ENCODE measurements at places on chromosomes 13 and 19.

GRCh38 chr13:73216381-73216831 lies 157.6 kb downstream of the KLF5 start:
- DNase-seq = no peak

DNA sequence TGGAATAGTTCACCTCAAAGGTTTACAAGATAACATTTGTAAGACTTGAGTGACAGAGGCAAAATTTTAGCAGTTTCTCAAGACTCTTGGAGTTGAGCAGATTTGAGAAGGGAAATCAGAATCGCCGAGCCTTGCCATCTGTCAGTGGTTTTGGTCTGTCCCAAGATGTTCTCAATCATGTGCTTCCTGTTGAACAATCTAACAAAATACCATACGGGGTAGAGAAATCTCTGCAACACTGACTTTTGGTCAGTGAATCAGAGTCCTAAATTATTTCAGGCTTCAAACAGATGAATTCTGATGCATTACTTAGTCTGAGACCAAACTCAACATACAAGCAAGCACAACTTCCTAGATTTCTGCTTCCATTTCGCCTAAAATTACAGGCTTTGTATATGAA lies 3.8 kb downstream of the KCTD12 start:
- no peak for DNase-seq

- no peak for DNase-seq
These were observed 40.0 kb downstream of the ESD start for GRCh38 chr13:46756977-46757376.

GRCh38 chr13:79448413-79448812 lies 32.5 kb upstream of the NDFIP2 start:
- no peak for DNase-seq

DNA sequence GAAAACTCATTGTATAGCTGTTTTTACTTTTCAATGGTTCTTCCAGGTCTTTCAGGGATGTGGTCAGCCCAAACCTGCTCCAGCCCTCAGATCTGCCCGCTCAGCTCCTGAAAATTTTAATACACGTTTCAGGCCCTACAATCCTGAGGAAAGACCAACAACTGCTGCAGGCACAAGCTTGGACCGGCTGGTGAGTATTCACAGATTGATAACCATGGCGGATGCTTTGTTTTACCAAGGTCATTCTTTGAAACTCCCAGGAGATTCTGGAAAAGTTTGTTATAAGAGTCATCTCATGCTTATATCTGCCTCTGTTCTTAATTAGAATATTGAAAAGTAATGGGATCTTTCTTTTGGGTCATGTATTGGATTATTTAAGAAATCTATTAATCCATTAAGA lies 173.5 kb downstream of the DCT start:
- no peak for DNase-seq

GRCh38 chr19:38388349-38389100 lies at the start of gene SPRED3:
SPRED3 (plus strand) TSS chr19:38388697; CDS start chr19:38390303, 1,606 bp downstream.
- DNase-seq = no peak

- no peak for DNase-seq
These were observed 328.6 kb downstream of the SUCLA2 start for GRCh38 chr13:47672245-47673008.

GRCh38 chr19:51094696-51095279 lies 12.1 kb upstream of the KLK14 start:
- no peak for DNase-seq

DNA sequence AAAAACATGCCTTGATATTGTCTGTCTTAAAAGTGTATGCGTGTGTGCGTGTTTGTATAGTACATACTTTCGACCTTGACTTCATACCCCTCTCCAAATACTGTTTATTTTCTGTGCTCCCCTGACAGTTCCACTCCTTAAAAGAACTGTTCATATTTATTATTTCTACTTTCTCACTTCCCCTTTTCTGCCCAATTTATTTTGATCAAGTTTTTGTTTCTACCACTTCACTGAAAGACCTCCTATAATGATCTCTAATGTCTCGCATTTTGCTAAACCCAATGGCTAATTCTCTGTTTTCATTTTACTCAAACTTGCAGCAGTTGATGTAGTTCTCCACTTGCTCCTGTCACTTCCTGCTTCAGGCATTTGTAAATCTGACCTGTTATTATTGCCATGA lies 426.1 kb upstream of the KLF12 start:
- DNase-seq = no peak

GRCh38 chr13:46529216-46529919 lies 23.6 kb upstream of the LRCH1 start:
- no peak for DNase-seq

- DNase-seq = no peak
These were observed 96.8 kb upstream of the KLF12 start for GRCh38 chr13:74230984-74231501.

- no peak for DNase-seq
These were observed 698.7 kb downstream of the SLITRK1 start for GRCh38 chr13:83183439-83184149.

DNA sequence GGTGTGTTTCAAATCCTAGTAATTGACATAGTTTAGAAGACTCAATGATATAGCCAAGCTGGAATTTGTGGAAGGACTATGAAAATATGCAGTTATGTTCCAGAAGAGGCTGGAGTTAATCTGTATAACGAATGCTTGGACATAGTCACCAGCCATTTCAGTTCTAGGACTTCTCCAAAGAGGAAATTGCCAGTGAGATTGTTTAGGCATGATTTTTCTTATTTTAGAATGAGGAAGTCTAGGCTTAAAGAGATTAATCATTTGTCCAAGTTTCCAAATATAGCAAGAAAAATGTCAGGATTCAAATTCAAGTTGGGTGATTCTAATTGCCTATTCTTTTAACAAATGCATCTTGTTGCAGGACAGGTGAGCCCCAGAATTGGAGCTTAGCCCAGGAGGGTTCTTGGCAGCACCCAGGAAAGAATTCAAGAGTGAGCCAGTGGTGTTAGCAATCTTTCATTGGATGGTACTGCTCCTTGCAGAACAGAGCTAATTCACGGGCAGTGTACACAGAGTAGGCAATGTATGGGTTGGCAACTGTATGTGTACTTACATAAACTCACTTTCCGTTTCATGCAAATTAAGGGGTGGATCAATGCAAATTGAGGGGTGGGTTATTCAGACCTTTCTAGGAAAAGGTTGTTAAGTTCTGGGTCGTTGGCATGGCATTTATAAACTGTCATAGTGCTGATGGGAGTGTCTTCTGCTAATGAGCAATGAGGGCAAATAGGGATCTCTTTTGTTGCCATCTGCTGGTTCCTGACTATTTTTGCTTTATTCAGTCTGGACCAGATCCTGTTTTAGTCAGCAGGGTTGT lies 763.1 kb upstream of the SLITRK1 start:
- DNase-seq = peak; percentile 56

- no peak for DNase-seq
These were observed 343.6 kb downstream of the FGF9 start for GRCh38 chr13:22014469-22014868.

- DNase-seq = no peak
These were observed 7.7 kb downstream of the PGLYRP1 start for GRCh38 chr19:46014941-46015686.

GRCh38 chr13:98509271-98510155 lies 67.4 kb downstream of the STK24 start:
- peak; percentile 59 for DNase-seq

DNA sequence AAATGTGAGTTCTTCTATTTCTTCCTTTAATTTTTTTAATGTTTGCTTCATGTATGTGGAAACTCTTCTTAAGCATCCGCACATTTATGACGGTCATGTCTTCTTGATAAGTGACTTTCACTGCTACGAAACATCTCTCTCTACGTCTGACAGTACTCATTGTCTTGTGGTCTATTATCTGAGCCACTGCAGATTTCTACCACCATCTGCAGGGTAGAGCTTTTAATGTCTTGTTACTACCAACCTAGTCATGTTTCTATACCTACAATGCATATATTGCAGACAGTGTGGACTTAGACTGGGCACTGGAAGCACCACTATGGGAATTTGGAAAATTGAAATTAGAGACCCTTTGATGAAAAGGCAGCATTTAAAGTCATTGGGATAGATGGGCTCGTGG lies 75.4 kb upstream of the ARHGEF7 start:
- DNase-seq = no peak

DNA sequence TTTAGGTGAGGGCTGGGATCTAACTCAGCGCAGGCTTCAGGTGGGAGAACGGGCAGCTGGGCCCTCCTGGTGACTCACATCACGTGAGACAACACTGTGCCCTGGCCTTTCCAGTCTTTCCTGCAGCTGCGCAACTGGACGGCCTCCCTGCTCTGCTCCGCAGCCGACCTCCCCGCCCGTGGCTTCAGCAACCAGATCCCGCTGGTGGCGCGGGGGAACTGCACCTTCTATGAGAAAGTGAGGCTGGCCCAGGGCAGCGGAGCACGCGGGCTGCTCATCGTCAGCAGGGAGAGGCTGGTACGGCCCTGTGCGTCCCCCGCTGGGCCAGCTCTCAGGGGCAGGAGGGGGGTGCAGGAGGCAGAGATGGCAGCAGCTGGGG lies 8.8 kb downstream of the SPPL2B start:
- DNase-seq = no peak

DNA sequence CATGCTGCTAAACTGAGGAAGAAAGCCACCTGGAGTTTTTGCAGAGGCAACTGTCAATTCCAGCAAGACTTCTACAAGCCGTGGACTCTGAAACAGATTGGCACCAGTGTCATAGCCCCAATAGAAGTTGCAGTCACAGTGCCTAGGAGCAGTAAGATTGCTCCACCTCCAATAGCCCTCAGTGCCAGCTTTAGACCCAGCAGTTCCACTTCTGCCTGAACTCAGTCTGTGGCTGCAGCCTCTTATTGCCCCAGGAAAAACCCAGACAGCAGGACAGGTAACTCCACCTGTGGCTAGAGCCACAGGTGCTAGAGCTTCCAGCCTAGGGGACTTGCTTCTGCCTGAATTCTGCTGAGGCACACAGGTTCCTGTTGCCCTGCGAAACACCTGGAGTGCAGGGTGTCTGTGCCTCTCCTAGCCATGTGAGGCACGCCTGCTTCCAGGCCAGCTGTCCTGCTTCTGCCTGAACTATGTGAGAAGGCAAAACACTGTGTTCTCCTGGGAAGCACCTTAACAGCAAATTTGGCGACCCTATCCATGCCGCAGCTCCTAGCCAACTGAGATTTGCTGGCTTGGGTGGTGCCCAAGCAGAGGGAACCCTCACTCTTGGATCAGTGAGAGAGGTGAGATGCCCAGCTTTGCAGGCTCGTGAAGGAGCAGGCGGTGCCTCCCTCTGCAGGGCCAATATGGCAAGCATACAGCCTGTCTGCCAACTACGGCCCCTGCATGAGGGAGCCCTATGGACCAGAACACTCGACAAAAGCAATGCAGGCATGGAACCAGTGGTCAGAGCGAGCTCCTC lies 607.6 kb downstream of the PCDH17 start:
- no peak for DNase-seq

- no peak for DNase-seq
These were observed 1.3 kb downstream of the ZNF134 start for GRCh38 chr19:57615346-57615745.

DNA sequence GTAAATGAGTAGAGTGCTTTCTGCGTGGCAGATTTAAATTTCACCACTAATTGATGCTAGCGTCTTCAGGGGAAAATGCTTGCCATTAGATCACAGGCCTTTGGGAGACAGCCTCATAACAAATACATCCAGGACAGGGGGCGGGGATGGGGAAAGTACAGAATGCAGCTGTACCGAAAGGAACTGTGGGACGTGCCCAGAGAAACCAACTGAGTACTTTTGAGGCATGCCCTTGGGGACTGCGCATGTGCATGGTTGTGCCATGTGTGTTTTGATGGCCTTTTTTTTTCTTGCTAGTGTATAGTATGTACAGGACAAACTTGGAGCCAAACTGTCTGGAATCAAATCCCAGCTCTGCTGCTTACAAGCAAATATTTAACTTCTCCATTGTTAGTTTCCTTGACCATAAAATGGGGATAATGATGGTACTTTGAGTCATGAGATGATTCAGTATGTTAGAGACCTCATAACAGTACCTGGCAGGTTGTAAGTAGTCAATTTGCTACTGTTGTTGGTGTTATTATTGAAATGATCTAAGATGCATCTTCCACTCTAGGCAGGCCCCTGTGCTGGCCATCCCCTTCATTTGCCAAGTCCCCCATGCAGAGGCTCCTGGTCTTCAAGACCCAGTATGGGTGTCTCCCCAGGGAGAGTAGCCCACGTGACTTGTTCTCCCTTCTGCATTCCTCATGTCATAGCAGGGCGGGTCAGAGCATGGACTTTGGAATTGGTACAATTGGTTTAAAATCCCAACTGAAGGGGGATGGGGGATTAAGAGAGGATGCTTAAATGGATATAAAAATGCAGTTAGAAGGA lies 68.3 kb upstream of the NPAS1 start:
- no peak for DNase-seq

- no peak for DNase-seq
These were observed 41.0 kb downstream of the HS6ST3 start for GRCh38 chr13:96130818-96131340.

DNA sequence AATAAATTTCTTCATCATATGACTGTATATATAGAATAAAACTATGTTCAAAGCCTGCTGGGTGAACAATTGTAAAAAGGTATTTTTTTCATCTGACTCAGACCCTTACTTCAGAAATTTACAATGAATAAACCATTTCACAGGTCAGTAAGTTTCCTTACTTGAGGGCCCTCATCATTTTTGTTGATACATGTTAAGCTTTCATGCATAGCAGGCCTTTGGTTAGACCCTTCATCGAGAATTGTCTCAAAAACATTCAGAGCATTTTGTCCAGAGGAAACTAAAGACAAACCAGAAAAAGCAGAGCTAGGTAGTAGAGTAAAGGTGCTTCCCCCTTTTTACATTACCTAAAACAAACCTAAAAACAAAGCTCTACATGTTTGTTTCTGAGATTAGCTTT lies 46.2 kb downstream of the FNDC3A start:
- DNase-seq = no peak

DNA sequence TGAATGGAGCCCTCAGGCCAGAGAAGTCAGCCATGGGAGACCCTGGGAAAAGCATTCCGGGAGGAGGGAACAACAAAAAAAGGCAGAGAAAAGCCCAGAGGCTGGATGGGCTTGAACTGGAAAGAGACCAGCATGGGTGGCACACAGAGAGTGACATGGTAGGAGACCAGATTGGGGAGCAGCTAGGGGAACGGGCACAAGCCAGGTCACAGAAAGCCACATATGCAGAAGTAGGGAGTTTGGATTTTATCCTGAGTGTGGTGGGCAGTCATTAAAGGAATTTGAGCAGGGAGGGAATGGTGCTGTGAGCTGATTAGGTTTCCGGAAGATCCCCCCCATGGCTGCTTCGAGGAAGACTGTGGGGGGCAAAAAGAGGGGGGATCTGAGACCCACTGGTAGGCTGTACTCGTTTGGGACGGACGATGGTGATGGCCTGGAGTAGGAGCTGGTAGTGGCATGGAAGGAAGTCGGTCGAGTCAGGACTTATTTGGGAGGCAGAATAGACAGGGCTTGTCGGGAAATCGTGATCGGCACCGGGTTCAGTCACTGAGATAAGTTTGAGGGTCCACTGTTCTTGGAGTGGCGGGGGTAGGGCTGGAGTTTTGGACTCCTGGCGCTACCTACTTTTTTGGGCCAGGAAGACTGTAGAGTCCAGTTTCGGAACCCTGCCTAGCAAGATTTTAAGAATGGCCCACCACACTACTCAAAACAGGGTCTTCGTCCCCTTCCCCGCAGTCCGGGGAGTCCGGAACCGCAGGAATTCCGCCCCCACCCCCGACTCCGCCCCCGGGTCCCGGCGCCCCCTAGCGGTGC lies 949 bp downstream of the SERTAD1 start:
- no peak for DNase-seq
